Spinal cord (tissue), 10 donors: ENCODE measurements at places on chromosomes 3 and 15. TPM values are rescaled to one million over a fixed set of nuclear protein-coding genes. Genes with fewer than 3 reads are reported as not detected.
A peak's percentile ranks its signal among the peaks of the same experiment; 100 is the strongest.

GRCh38 chr15:41603941-41604911 is 45.2 kb downstream of the TYRO3 start:
- no peak for DNase-seq
- no peak overlapping the region for H3K27ac ChIP-seq
- no peaks in the 10 kb centered on the region for H3K36me3 ChIP-seq
- H3K4me3 ChIP-seq = peak overlapping the region; percentile 29

DNA sequence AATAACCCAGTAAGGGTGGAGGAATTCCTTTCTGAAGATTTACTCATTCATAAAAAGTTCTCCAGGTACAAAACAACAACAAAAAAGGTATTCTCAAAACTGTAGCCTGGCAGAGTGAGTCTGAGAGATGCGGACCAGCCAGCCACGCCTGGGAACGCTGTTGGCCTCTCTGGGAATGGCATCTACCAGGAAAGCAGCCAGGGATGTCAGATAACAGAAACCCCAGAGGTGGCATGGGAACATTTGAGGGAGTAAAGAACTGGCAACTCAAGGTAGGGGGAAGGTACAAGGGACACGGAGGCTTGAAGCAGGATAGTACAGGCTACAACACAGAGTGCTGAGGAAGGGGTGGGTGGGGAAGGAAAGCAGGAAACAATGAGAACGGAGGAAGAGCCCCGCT is 7.1 kb upstream of the AP3S2 start:
- no peak overlapping the region for H3K4me3 ChIP-seq
- peaks cover 48% of the 10 kb centered on the region for H3K36me3 ChIP-seq
- no peaks in the 10 kb centered on the region for H3K27me3 ChIP-seq
- H3K4me1 ChIP-seq = no peaks in the 10 kb centered on the region

DNA sequence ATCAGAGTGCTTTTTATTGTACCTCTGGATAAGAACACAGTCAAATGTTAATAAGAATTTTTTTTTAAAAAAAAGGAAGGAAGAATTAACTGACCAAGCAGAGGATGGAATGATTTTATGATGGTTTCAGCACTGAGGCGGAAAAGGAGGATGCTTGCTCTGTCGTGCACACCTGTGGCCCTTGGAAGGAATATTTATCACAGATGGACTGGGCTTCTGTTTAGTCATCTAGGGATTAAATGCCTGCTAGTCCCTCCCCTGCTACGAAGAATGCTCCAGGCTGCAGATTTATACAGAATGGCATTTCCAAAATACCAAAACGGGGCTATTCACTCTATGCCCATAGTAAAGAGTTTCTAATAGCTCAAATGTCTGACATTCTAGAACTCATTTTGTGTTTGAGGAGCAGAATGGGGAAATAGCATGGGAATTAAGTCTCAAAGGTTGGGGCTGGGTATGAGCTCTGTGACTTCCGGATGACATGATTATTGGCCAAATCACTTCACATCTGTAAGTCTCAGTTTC is 92.8 kb upstream of the BCL6 start:
- peaks cover 2% of the 10 kb centered on the region for H3K4me1 ChIP-seq
- H3K36me3 ChIP-seq = no peaks in the 10 kb centered on the region
- DNase-seq = no peak
- no peaks in the 10 kb centered on the region for H3K27me3 ChIP-seq

DNA sequence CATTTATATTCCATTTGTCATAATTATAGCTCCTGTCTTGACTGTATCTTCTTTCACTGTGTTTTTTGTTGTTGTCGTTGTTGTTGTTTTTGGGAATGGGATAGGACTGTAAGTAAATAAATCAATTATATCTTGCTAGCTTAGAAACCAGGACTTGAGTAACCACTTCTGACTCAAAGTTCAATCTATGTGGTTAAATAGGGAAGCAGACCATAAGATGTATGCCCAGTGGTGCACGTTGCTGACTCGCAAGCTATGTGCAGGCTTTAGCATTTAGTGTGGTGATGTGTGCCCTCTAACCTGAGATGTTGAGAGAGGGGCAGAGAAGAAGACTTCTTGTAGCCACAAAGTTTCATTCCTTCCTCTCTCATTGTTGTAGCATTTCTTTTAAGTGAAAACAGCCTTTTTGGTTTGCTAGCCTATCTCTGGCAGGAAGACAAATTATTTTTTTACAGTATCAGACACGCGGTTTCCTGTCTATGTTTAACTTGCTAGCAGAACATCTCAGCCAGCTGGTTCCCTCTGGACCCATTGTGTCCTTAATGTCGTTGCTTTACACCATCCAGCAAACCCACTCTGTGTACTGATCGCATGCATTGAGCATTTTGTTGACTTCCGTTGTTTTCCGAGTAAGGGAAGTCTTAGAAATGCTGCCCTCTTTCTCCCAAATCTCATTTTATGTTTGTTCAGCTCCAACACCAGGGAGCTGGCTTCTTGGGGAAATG is 52.1 kb downstream of the TGFBR2 start:
- H3K27ac ChIP-seq = peak overlapping the region; percentile 69
- no peak for DNase-seq
- no peaks in the 10 kb centered on the region for H3K36me3 ChIP-seq
- H3K4me1 ChIP-seq = peaks cover 6% of the 10 kb centered on the region
- H3K4me3 ChIP-seq = no peak overlapping the region

GRCh38 chr3:108554229-108554628 is 35.0 kb downstream of the CIP2A start:
- no peak overlapping the region for H3K4me3 ChIP-seq
- no peak overlapping the region for H3K27ac ChIP-seq
- no peaks in the 10 kb centered on the region for H3K27me3 ChIP-seq

Gene POLG
- 26.9 TPM for total RNA-seq
